ENCODE measurements at places on chromosomes 6 and 20.

- H3K27ac ChIP-seq: no peak overlapping the region
- no peak for DNase-seq
- peaks cover 4% of the 10 kb centered on the region for H3K36me3 ChIP-seq
These were observed 1.9 kb upstream of the SERINC3 start for GRCh38 chr20:44523746-44524145.

DNA sequence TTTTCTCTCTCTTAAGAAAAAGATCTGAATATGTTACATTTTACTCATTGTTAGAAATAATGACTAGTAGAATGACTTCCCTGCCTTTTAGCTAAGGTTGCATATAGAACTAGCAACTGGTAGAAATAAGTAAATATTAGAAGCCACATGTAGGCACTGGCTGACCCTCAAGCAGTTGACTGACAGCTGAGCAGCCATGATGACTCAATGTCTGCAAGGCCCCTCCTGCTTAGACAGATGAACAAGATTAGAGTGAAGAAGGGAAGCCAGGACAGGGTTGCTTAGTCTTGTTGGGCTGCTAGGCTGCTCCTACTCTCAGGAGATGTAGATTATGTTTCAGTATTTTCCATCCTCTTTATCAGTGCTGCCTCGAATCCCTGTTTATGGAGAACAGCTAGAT is 6.5 kb downstream of the MEP1A start:
- no peaks in the 10 kb centered on the region for H3K4me1 ChIP-seq
- no peak overlapping the region for H3K27ac ChIP-seq
- no peaks in the 10 kb centered on the region for H3K27me3 ChIP-seq
- no peaks in the 10 kb centered on the region for H3K36me3 ChIP-seq

GRCh38 chr6:77986380-77987034 is 333.7 kb downstream of the MEI4 start:
- no peak overlapping the region for H3K4me3 ChIP-seq
- H3K27me3 ChIP-seq: no peaks in the 10 kb centered on the region
- H3K36me3 ChIP-seq: no peaks in the 10 kb centered on the region
- no peaks in the 10 kb centered on the region for H3K4me1 ChIP-seq
- DNase-seq: no peak

DNA sequence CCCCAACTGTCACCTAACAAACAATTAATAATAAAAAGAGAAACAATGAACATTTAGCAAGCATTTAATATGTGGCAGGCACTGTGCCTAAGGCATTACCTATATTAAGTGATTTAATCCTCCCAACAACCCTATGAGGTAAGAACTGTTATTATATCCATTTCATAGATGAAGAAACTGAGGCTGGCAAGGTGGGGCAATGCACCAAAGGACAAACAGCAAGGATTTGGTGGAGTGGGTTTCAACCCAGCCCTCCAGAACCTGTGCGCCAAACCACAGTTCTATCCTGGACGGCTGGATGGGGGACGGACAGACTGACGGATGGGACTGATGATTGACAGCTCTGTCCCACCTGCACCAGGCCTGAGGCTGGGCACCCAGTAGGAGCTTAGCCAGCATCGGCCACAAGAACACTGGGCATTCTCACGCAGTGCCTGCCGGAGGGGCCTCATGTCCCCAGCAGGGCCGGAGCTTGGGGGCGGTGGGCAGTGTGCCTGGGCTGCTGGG is 24.6 kb downstream of the NOL4L start:
- peaks cover under 1% of the 10 kb centered on the region for H3K36me3 ChIP-seq
- no peak for DNase-seq
- no peak overlapping the region for H3K4me3 ChIP-seq
- H3K27ac ChIP-seq: no peak overlapping the region
- no peaks in the 10 kb centered on the region for H3K27me3 ChIP-seq

DNA sequence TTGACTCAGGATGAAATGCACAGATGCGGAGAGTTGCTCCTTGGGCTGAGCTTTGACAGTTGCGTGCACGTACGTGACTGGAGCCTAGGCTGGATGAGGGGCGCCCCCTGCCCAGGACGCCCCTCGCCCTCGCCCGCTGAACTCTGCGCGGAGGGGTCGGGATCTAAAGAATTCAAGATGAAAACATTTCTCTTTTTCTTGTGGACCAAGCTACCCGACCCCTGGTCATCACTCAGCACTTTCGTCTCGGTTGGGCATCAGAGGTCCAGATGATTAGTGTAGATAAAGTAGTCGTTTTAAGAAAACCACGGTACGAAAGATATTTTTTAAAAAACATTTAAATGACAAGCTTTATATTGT is 700 bp downstream of the DTD1 start:
- DNase-seq: no peak
- H3K4me1 ChIP-seq: peaks cover 25% of the 10 kb centered on the region
- H3K27ac ChIP-seq: peak overlapping the region; percentile 77
- peaks cover 10% of the 10 kb centered on the region for H3K27me3 ChIP-seq

DNA sequence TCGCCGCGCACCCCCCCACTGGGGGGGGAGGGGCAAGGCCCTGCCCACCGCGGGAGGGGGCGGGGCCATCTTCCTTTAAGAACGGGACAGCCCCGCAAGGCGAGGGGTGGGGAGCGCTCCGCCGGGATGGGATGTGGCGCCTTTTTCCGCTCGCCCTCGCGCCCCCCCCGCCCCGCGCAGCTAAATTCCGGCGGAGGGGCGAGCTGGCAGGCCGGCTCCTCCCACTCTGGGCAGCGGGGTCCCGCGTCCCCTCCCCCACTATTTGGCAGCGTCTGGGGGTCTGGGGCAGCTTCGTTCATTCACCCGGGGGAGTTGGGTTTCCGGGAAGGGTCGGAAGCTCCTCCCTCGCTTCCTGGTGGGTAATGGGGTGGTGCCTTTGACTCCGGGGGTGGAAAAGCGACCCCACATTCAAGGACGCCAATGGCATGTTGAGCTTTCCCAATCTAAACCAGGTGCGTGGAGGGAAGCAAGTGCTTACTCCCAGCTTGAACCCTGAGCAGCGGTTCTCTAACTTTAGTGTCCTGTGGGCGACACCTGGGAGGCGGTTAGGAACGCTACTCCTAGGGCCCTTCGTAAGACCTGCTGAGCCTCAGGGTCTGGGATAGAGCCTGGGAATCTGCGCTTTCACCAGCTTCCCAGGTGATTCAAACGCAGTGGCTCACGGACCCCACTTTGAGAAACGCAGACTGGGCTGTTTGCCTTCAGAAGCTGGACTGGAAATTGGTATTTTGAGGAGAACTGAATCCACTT is 927 bp downstream of the ASXL1 start:
- peak; percentile 69 for DNase-seq
- H3K36me3 ChIP-seq: peaks cover 27% of the 10 kb centered on the region
- peaks cover 74% of the 10 kb centered on the region for H3K4me1 ChIP-seq
- no peaks in the 10 kb centered on the region for H3K27me3 ChIP-seq

GRCh38 chr6:159456349-159456748 is 236.7 kb downstream of the SOD2 start:
- no peak overlapping the region for H3K27ac ChIP-seq
- H3K4me3 ChIP-seq: no peak overlapping the region
- no peak for DNase-seq
- H3K36me3 ChIP-seq: no peaks in the 10 kb centered on the region
- H3K4me1 ChIP-seq: no peaks in the 10 kb centered on the region
- no peaks in the 10 kb centered on the region for H3K27me3 ChIP-seq

GRCh38 chr6:8982668-8983067 is 547.3 kb upstream of the SLC35B3 start:
- no peak for DNase-seq
- no peaks in the 10 kb centered on the region for H3K36me3 ChIP-seq
- no peak overlapping the region for H3K27ac ChIP-seq
- H3K27me3 ChIP-seq: peaks cover 3% of the 10 kb centered on the region
- H3K4me1 ChIP-seq: no peaks in the 10 kb centered on the region

GRCh38 chr6:16481697-16482399 is 243.5 kb downstream of the GMPR start:
- DNase-seq: peak; percentile 74
- H3K36me3 ChIP-seq: peaks cover 53% of the 10 kb centered on the region
- peaks cover 89% of the 10 kb centered on the region for H3K4me1 ChIP-seq
- H3K27me3 ChIP-seq: no peaks in the 10 kb centered on the region
- peak overlapping the region; percentile 97 for H3K27ac ChIP-seq
- peak overlapping the region; percentile 56 for H3K4me3 ChIP-seq

- H3K4me1 ChIP-seq: no peaks in the 10 kb centered on the region
- H3K4me3 ChIP-seq: no peak overlapping the region
- H3K27ac ChIP-seq: no peak overlapping the region
- no peaks in the 10 kb centered on the region for H3K36me3 ChIP-seq
- H3K27me3 ChIP-seq: no peaks in the 10 kb centered on the region
- no peak for DNase-seq
These were observed 19.7 kb upstream of the OGFRL1 start for GRCh38 chr6:71268735-71269437.

- H3K4me3 ChIP-seq: no peak overlapping the region
- H3K27me3 ChIP-seq: peaks cover 12% of the 10 kb centered on the region
- peaks cover 5% of the 10 kb centered on the region for H3K4me1 ChIP-seq
- no peaks in the 10 kb centered on the region for H3K36me3 ChIP-seq
- DNase-seq: no peak
These were observed 11.4 kb upstream of the VEGFA start for GRCh38 chr6:43758617-43759050.

DNA sequence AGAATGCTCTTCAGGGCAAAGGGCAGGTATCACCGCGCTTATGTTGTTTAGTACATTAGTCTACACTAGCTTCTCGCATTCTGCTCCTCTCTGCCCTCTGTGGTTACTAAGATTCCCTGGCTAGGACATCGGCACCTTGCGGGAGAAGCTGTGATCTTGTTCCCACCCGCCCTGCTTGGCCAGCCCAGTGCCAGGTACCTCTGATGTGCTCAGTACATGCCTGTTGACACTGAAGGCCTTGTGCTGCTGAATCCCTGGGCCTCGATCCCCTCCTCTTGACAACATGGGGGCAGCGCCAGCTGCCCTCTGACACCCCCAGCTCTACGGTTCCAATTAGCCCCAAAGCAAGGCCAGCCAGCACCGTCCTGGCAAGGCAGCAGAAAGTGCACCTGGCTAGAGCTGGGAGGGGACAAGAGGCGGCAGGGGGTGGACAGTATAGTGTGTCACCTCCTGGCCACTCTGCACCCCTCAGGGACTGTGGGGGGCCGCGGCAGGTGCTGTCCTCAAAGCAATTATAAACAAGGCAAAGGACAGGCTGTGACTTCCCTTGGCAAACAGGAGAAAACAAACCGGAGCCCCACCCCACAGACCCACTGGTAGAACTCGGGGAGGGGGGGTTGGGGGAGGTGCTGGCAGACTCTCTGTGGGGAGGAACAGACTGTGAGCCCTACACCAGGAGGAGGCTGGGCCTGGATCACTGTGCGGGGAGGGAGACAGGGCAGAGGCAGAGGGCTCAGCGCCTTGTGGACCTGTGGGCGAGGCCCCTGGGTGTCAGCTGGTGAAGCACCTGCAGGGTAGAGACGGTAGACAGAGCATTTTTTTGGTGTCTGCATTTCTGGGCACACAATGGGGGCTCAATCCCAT is 7.1 kb downstream of the TFEB start:
- H3K4me1 ChIP-seq: peaks cover 28% of the 10 kb centered on the region
- H3K27ac ChIP-seq: no peak overlapping the region
- no peak for DNase-seq
- no peak overlapping the region for H3K4me3 ChIP-seq
- H3K27me3 ChIP-seq: no peaks in the 10 kb centered on the region

GRCh38 chr6:99833034-99833433 is 161.0 kb downstream of the MCHR2 start:
- no peak overlapping the region for H3K27ac ChIP-seq
- H3K27me3 ChIP-seq: peaks cover 4% of the 10 kb centered on the region
- H3K4me3 ChIP-seq: no peak overlapping the region
- H3K36me3 ChIP-seq: no peaks in the 10 kb centered on the region
- no peak for DNase-seq
- H3K4me1 ChIP-seq: no peaks in the 10 kb centered on the region

DNA sequence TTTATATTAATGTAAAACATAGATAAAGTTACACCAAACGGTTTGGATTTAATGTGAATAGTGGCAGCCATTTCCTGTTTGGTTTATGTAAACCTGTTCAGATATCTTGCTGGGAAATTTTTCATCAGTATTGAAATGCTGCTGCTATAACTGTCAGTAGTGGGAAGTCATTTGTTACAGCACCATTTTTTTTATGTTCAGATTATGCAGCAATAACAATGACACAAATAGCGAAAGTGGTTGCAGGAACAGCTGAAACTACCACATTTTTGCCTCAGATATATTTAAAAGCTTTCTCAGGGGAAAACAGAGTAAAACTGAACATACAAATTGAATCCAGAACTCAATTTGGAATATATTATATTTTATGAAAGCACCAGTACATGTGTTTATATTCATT is 128.8 kb upstream of the SIM1 start:
- peaks cover 23% of the 10 kb centered on the region for H3K36me3 ChIP-seq
- H3K27me3 ChIP-seq: no peaks in the 10 kb centered on the region
- no peak for DNase-seq
- H3K4me3 ChIP-seq: no peak overlapping the region
- H3K4me1 ChIP-seq: peaks cover 5% of the 10 kb centered on the region

- no peak for DNase-seq
- H3K27me3 ChIP-seq: no peaks in the 10 kb centered on the region
- H3K4me3 ChIP-seq: peak overlapping the region; percentile 43
- H3K4me1 ChIP-seq: peaks cover 31% of the 10 kb centered on the region
These were observed 57.3 kb downstream of the AHI1 start for GRCh38 chr6:135440087-135440792.

- H3K27me3 ChIP-seq: peaks cover 4% of the 10 kb centered on the region
- H3K4me1 ChIP-seq: no peaks in the 10 kb centered on the region
- no peak overlapping the region for H3K27ac ChIP-seq
- DNase-seq: no peak
- H3K4me3 ChIP-seq: no peak overlapping the region
- no peaks in the 10 kb centered on the region for H3K36me3 ChIP-seq
These were observed 45.1 kb downstream of the PTK7 start for GRCh38 chr6:43120944-43121913.

DNA sequence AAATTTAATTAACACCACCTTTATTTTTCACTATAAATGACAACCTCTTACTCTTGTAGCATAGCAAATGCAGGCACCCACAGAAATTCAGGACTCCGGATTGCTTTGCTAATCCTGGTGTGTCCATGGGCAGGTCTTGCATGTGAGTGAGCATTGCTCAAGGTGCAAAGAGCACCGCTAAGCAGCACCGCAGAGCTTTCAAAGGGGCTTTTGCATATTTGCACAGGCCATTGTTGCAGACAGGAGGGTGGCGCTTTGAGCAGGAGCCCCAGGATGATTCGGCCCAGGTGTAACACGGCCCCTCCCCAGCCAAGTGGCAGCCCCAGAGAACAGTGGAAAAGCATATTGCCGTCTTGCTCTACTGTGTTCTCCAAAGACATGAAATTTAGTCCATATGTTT is 293.2 kb downstream of the NRN1 start:
- H3K27ac ChIP-seq: no peak overlapping the region
- H3K36me3 ChIP-seq: peaks cover 7% of the 10 kb centered on the region
- H3K27me3 ChIP-seq: peaks cover 2% of the 10 kb centered on the region
